ENCODE measurements at places on chromosomes 5 and 9. TPM values are rescaled to one million over a fixed set of nuclear protein-coding genes. Genes with fewer than 3 reads are reported as not detected.

TMEM215 gene
- not detected for polyA plus RNA-seq

PCDHGA7 gene
- polyA plus RNA-seq = 7.8 TPM

ZNF883 gene
- polyA plus RNA-seq = 2.3 TPM

DNA sequence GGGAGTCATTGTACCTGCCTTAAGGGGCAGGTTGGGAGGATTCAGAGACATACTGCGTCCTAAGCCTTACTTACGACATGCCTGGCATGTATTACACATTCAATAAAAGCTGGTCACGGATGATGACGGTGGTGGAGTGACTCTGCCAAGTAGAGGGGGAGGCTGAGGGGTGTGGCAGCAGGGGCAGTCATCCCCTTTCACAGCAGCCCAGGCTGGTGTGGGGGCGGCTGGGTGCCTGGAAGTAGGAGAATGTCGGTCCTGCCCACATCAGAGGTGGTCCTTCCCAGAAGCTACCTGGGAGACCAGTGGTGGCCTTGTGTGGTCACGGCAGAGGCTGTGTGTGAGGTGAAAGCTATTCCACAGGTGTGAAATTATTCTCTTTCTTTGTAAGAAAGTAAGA is 8.9 kb downstream of the ZBTB34 start:
- H3K27me3 ChIP-seq = no peaks in the 10 kb centered on the region
- DNase-seq = no peak
- no peak overlapping the region for H3K27ac ChIP-seq
- H3K4me3 ChIP-seq = no peak overlapping the region
- H3K36me3 ChIP-seq = peaks cover 23% of the 10 kb centered on the region
- no peaks in the 10 kb centered on the region for H3K4me1 ChIP-seq

DNA sequence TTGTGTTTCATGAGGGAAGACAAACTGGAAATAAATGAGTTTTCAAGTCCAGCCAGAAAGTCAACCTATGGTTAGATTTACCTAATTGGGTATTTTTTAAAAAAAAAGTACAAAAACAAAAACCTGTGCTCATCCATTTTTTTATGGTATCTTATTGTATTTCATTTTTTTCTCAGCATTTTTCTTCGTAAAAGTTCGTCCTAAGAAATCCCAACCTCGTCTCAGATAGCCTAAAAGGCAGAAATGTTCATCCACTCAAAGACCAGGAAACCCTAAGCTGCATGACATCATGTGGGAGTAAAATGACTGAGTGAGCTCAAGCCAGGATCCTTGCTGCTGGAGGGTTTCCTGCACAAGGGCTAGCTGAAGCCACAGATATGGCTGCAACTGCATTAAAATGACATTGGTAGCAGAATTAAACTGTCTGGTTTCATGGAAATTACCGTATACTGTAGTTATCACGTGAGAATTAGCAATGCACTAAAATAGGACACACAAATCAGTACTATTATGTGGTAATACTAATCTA is 70.4 kb downstream of the NFIB start:
- H3K27ac ChIP-seq = no peak overlapping the region
- H3K36me3 ChIP-seq = no peaks in the 10 kb centered on the region
- no peak for DNase-seq
- peaks cover 16% of the 10 kb centered on the region for H3K4me1 ChIP-seq
- no peaks in the 10 kb centered on the region for H3K27me3 ChIP-seq

GRCh38 chr5:175892015-175892800 is 20.8 kb downstream of the CPLX2 start:
- H3K4me1 ChIP-seq = no peaks in the 10 kb centered on the region
- DNase-seq = no peak
- no peak overlapping the region for H3K27ac ChIP-seq
- H3K4me3 ChIP-seq = no peak overlapping the region

- no peaks in the 10 kb centered on the region for H3K36me3 ChIP-seq
- no peak for DNase-seq
- H3K27me3 ChIP-seq = no peaks in the 10 kb centered on the region
- peaks cover 3% of the 10 kb centered on the region for H3K4me1 ChIP-seq
- no peak overlapping the region for H3K27ac ChIP-seq
Observed at GRCh38 chr5:180138976-180139730, 67.6 kb upstream of the RNF130 start.

Data from SK-N-SH (cell line).